Progenitor cell of endocrine pancreas (in vitro differentiated cells): ENCODE measurements at places on chromosomes 1 and 21. TPM values are rescaled to one million over a fixed set of nuclear protein-coding genes. Genes with fewer than 3 reads are reported as not detected.

- peaks cover 4% of the 10 kb centered on the region for H3K4me1 ChIP-seq
- DNase-seq: no peak
- no peaks in the 10 kb centered on the region for H3K36me3 ChIP-seq
- H3K27ac ChIP-seq: no peak overlapping the region
Observed at GRCh38 chr1:229563241-229563640, 4.7 kb upstream of the ABCB10 start.

GRCh38 chr1:218493986-218494385 is 148.8 kb downstream of the TGFB2 start:
- no peak overlapping the region for H3K4me3 ChIP-seq
- no peaks in the 10 kb centered on the region for H3K36me3 ChIP-seq
- no peak overlapping the region for H3K27ac ChIP-seq
- peaks cover 25% of the 10 kb centered on the region for H3K4me1 ChIP-seq
- DNase-seq: no peak

DNA sequence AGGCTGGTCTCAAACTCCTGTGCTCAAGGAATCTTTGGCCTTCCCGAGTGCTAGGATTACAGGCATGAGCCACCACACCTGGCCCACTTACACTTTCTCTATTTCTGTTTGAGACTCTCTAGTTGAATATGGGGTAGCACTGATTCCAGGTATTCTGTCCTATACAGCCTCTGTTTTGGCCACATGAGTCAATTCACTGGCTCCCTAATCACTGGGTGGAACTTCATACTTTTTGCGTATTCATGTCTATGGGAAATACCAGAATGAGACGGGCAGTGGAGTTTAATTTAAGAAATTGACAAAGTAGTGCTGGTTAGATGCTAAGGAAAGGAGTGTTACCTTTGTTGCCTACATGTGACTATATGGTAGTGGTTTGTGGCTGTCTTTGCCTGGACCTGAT is 35.5 kb downstream of the MACF1 start:
- peaks cover 8% of the 10 kb centered on the region for H3K36me3 ChIP-seq
- H3K27ac ChIP-seq: no peak overlapping the region
- DNase-seq: no peak
- H3K27me3 ChIP-seq: no peaks in the 10 kb centered on the region

The SLC45A1 gene
- total RNA-seq: 0.60 and 0.86 TPM in 2 replicates

GRCh38 chr1:19436716-19437476 is 48.4 kb downstream of the CAPZB start:
- no peak overlapping the region for H3K27ac ChIP-seq
- no peak for DNase-seq
- H3K4me1 ChIP-seq: peaks cover 14% of the 10 kb centered on the region
- H3K36me3 ChIP-seq: no peaks in the 10 kb centered on the region
- no peak overlapping the region for H3K4me3 ChIP-seq

DNA sequence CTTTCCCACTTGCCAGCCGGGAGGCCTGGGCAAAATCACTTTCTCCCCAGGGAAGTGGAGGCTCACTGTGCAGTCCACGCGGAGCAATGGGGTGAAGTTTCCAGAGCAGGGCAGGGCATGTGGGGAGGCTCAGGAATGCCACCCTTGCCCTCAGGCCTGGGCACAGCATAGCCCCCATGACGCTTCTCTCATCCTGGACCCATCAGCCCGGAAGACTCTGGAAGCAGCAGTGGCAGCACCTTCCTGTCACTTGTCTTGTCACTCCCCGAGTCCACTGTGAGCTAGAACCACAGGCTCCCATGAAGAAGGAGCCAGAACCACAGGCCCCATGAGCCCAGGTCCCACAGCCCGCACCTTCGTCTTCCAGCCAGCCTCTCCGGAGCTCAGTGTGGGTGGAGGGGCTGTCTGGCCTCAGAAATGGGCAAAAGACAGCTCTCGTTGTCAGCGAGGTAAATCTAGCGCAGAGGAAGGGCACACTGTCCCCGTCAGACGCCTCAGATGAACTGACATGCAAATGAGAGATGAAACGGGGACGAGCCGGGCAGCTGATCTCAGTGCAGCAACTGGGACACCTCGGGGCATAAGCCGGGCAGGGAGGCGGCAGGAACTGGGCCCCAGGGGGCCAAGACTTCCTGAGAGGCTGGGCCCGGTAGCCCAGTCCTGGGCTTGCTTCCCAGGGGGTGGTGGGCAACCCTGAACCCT is 6.1 kb downstream of the PDE9A start:
- H3K4me1 ChIP-seq: peaks cover 25% of the 10 kb centered on the region
- no peak overlapping the region for H3K4me3 ChIP-seq
- H3K27me3 ChIP-seq: no peaks in the 10 kb centered on the region
- no peak for DNase-seq
- no peak overlapping the region for H3K27ac ChIP-seq
